ENCODE measurements at places on chromosomes 11 and 22.
A peak's percentile ranks its signal among the peaks of the same experiment; 100 is the strongest.

- no peak for DNase-seq
Observed at GRCh38 chr11:132551016-132551415, 981.3 kb downstream of the OPCML start.

DNA sequence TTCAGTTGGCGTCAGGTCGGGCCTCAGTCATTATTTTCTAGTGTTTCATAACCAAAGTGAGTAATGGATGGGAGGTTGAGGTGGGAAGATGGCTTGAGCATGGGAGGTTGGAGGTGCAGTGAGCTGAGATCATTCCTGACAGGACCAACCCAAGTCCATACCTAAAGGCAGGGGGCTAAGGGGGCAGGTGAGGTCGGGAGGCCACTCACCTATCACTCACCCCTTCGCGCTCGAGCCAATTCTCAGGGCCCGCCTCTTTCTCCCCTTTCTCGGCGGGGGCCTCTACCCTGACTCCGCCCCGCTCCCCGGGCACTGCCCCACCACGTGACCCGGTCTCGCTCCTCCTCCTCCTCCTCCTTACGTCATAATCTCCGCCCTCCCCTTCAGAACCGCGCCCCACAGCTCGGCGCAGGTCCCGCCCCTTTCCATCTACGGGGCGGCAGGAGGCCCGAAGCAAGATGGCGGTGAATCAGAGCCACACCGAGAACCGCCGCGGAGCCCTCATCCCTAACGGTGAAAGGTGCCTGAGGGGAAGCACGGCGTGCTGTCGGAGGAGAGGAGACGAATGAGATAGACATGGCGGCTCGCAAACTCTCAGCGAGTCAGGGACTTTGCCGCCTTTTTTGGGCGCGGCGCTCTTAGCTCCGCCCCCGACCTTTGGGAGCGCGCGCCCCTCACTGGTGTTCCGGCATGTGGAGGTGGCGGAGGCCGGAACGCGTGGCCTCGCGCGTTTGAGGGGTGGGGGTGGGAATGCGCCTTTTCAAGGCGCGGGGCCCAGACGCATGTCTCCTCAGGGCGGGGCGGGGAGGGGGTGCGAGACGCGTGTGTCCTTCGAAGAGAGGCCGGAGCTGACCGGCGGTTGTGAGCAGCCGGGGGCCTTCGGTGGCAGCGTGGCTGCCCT lies at the start of gene WBP2NL:
TSS of gene WBP2NL (plus strand) at position 428 of the 901 bp plus-strand sequence. CDS start at position 459, 31 bp downstream.
- peak; percentile 88 for DNase-seq

- DNase-seq = no peak
Observed at GRCh38 chr22:44287121-44287693, 25.5 kb downstream of the SHISAL1 start.

DNA sequence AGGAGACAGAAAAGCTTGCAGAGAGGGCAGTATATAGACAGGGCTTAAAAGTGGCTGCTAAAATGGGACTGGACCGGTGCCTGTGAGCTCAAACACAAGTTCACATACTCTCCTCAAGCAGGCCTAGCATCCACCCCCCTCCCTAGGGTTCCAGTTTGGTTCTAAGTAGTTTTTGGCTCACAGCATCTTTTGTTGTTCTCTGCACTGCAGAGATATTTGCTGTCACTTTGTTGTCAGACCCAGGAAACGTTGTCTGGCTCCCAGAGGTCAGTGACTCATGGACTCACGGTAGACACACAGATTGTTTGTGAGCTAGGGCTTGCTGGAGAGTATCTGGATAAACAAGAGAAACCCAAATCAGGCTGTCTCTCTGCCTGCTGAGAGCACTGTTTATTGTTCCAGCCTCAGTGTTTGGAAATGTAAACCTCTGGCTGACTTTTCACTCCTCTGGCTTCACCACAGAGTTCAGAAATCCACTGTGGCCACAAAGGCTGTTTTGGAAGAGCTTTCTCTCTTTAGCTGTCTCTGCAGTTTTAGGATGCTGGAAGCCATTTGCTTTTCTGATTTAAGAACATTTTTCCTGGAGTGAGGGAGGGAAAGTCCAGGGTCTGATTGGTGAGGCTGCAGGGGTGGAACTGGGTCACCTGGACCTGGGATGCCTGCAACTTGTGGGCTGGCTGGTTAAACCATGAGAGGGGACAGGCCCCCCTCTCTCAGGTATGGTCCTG lies 303.7 kb upstream of the PLET1 start:
- DNase-seq = peak; percentile 9

DNA sequence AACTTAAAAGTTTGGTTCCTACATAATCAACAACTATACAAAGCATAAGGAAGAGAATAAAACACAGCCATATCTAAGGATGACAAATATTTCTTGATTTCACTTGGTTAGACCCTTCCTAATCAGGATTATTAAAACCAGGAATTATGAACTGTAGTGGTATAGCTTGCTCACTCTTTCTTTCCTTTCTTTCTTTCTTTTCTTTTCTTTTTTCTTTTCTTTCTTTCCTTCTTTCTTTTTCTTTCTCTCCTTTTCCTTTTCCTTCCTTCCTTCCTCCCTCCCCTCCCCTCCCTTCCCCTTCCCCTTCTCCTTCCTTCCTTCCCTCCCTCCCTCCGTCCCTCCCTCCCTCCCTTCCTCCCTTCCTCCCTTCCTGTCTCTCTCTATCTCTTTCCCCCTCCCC lies 78.0 kb downstream of the HORMAD2 start:
- no peak for DNase-seq

DNA sequence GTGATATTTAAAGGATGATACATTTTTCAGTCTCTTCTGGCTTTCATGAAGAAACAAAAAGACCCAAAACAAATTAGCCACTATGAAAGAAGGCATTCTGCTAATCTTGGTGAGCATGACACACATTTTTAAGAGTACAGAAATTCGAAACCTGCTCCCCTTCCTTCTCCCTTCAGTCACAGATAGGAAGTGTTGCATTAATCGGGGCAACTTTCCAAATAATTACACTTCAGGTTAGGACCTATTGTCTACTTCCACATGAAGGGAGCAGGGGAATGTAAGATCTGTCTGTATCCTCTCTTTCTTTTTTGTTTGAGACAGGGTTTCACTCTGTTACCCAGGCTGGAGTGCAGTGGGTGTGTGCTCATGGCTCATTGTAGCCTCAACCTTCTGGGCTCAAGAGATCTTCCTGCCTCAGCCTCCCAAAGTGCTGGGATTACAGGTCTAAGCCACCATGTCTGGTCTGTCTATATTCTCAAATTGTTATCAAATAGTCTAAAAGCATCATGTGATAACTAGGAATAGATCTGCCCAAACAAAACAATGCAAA lies 45.8 kb downstream of the NCAM1 start:
- DNase-seq = peak; percentile 53

GRCh38 chr11:119318240-119319135 lies 1.6 kb upstream of the MCAM start:
- DNase-seq = peak; percentile 77

- DNase-seq = no peak
Observed at GRCh38 chr11:127962416-127962815, 624.9 kb downstream of the ETS1 start.

DNA sequence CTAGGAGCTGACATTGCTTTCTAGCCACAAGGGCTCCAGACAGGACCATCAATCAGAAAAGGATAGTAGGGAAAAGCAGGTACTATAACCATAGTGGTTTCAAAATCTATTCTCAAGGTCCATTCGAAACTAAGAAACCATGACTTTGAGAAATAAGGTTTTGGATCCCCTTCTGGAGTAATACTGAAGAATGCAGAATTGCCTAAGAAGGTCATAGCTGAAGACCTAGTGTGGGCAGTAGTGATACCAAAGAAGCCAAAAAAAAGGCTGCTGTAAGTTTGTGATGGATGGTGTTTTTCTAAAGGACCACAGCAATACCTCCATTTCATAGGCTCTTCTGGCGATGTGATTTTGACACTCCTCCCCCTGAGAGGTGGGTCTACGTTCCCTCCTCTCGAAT lies 163.1 kb downstream of the MAML2 start:
- no peak for DNase-seq

- no peak for DNase-seq
Observed at GRCh38 chr22:28927630-28928029, 44.3 kb downstream of the ZNRF3 start.

DNA sequence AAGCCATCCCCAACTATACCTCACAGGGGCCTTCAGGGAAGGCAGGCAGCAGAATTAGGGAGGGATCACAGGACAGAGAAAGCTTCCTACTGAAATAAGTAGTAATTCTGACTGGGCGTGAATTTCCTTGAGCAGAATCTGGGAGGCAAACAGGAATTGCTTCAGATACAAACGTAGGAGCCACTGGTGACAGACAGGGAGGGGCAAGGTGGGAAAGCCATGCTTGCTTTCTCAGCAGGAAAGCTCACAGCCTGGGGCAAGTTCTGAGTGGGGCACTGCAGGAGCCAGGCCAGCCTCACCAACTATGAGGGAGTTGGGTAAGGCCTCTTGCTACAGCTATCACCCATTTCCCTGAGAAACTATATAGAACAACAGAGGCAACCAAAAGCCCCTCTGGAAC lies 43.6 kb downstream of the ARHGAP32 start:
- no peak for DNase-seq
